ENCODE measurements at places on chromosomes 3 and 15.

DNA sequence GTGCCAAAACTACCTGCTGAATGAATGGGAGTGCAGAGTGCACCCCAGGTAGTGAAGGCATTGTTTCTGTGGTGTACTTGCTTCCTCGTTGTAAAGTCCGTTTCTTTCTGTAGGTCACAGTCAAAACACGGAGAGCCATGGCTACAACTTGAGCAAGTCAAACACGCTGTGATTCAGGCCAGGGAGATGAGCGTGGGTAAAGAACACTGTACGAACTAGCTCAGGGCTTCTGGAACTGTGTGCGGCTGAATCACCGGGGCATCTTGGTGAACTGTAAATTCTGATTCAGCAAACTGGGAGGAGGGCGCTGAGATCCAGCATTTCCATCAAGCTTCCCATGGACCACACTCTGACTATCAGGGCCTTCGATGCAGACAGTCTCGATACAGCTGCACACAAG lies 5.0 kb upstream of the TNK2 start:
- no peak for DNase-seq

- no peak for DNase-seq
Measured at GRCh38 chr3:189712906-189713483, 81.8 kb downstream of the TP63 start.

DNA sequence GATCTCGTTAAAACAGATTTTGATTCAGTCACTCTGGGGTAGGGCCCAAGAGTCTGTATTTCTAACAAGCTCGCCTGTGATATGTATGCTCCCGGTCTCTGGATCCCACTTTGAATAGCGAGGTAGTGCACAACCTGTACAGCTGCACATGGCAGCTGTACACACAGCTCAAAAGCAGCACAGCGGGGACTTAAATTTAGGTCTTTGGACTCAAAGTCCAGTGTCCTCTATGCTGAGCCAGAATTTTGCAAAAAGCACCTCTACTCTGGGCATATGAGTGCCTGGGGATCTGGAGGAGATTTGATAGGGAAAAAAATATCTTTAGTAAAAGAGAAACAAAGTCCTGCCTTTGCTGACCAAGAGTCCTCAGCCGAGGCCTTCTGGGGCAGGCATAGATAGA lies 83.1 kb downstream of the HMG20A start:
- no peak for DNase-seq

DNA sequence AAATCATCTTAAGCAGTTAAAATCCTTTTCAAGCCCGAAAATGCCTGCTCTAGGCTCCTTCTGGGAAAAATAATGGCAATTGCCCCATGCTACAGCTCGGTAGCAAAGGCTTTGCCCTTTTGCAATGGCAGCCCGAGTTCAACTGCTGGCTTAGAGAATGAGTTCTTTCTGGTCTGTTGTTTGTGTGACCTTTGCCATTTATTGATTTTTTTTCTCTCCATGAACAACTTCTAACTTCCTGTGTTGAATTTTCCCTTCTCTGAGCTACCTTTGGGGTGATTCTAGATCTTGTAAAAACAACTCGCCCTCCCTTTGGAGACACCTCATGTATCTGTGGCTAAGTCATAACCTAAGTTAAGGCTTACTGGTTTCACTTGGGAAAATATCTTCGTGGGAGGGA lies 139.3 kb downstream of the PLCH1 start:
- no peak for DNase-seq

- no peak for DNase-seq
Measured at GRCh38 chr3:8491271-8492144, 10.1 kb upstream of the LMCD1 start.

- no peak for DNase-seq
Measured at GRCh38 chr3:149163066-149163465, 33.6 kb downstream of the HPS3 start.

- DNase-seq, result no peak
Measured at GRCh38 chr15:65583701-65584100, 27.2 kb downstream of the INTS14 start.

- DNase-seq, result no peak
Measured at GRCh38 chr3:25854635-25855034, 64.7 kb downstream of the OXSM start.

DNA sequence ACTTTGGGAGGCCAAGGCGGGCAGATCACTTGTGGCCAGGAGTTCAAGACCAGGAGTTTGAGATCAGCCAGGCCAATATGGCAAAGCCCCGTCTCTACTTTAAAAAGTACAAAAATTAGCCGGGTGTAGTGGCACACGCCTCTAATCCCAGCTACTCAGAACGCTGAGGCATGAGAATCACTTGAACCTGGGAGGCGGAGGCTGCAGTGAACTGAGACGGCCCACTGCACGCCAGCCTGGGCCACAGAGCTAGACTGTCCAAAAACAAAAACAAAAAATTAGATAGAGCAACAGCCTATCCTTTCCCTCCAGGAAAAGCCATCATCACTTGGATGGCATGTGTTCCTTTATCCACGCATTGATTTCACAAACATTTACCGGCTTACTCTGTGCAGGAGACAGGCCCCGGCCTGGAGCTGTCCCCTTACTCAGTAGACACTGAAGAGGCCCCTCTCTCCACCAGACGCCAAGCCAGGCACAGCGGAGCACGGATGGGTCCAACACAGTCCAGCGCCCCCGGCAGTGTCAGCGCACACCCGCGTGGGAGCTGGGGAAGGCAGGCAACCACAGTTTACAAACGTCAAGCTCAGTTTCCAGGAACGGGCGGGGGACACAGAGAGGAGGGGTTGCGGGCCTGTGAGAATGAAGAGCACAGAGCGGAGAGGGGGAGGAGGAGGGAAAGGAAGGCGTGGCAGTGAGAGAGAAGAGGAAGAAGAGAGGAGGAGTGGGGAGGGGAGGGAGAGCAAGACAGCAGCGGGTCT lies 3.1 kb downstream of the GP5 start:
- DNase-seq, result peak; percentile 37

GRCh38 chr3:18680758-18681157 lies 255.6 kb upstream of the SATB1 start:
- no peak for DNase-seq

DNA sequence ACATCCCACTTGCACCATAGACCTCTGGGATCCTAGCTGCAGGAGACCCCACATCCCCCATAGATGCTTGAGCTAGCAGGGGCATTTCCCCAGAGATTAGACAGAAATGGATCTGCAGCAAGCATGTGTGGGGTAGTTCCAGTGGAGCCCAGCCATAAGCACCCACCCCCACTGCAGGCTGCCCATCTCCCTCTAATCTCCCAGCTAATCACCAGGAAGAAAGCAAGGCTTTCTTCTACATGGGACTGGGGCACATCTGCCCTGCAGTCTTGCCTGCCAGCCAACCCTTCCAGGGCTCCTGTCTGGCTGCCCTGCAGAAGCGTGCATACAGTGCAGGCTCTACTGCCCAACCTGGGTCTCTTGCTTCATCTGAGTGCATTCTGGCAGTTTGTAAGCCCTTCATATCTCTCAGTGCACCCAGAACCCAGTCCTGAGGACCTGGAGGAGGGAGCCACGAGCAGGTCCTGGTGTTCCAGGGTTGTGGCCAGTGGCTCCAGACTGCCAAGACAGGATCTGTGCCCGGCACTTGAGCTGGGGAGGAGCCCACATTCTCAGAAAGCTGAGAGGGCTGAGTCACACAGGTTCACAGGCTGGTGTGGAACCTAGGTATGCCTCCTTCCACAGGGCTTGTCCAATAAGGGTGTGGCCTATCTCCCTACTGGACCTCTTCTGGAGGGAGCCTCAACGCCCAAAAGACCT lies 49.9 kb upstream of the IGSF11 start:
- no peak for DNase-seq

DNA sequence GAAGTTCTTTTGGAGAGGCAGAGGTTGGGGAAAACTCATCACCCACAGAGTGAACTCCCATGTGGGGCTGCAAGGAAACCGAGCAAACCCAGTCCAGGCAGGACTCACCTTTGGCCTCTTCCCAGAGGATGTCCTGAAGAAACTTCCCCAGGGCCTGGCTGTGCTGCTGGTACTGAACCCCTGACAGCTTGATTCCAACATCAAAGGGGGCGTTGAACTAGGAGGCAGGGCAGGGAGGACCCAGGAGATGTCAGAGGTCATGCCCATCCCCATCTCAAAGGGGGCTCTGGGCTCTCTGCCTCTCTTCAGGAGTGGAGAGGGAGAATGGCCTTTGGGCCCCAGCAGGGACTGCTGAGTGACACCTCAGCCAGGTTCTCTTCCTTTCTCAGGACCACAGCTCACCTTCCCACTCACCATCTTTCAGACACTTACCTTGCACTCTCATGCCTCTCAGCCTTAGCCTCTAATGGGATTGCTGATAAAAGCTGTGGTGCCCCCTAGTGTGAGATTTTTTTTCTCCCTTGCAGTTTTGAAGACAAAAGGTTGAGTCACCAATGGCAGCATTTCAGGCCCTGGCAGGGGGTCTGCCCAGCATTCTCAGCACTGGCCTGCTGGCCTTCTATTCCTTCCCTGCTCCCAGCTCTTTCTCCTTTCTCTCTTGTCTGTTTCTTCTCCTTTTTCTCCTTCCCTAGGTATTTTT lies 6.0 kb downstream of the GHRL start:
- peak; percentile 58 for DNase-seq

GRCh38 chr3:58167431-58168351 lies 43.1 kb downstream of the DNASE1L3 start:
- DNase-seq, result peak; percentile 34

DNA sequence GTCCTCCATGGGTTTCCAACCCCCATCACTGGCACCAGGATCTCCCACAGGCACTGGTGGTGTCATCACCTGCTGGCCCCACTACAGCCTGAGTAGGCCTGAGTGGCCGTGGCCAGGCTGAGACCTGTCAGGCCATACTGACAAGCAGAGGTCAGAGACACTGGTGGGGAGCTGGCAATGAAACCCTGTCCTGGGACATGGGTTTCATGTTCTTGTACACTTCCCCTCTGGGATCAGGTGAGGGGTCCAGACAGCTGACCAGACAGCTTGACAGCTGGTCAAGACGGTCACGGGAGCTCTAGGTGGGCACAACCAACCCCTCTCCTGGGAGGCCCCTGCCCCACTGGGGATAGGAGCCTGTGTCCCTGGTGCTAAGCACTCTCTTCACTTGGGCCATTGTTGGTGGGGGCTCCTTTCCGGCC lies 13.1 kb downstream of the ZBTB47 start:
- DNase-seq, result no peak

GRCh38 chr15:74787251-74788041 lies 5.6 kb downstream of the CSK start:
- DNase-seq, result peak; percentile 46

GRCh38 chr3:40458473-40458872 lies 1.3 kb downstream of the RPL14 start:
- DNase-seq, result no peak

DNA sequence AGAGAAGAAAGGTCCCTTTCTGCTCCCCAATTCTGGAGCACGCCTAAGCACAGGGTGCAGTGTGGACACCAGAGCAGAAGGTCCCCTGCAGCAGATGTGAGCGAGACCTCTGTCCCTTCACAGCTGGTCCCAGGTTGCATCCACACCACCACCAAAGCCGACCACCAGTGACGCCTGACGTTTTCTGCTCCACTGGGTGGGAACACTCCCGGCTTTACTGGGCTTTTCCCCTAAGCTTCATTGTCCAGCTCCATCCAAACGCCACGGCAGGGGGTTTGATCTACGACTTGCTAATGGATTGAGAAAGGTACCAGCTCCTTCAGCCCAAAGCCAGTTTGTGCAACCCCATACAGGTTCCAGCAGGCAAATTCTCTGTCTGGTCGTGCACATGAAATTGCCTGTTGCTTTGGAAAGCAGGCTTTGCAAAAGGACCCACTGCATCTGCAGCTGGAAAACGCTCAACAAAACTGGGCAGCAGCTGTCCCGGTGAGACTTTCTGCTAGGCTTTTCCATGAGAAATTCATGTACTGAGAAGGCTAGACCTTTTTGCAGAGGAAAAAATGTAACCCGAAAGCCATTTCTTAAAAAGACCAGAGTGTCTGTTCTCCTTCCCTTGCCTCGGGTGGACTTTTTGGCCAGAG lies 31.1 kb downstream of the ADAMTS17 start:
- no peak for DNase-seq

GRCh38 chr3:169668072-169668956 lies 4.8 kb upstream of the MECOM start:
- DNase-seq, result peak; percentile 81

GRCh38 chr15:101641129-101641764 lies 10.9 kb downstream of the TM2D3 start:
- no peak for DNase-seq

DNA sequence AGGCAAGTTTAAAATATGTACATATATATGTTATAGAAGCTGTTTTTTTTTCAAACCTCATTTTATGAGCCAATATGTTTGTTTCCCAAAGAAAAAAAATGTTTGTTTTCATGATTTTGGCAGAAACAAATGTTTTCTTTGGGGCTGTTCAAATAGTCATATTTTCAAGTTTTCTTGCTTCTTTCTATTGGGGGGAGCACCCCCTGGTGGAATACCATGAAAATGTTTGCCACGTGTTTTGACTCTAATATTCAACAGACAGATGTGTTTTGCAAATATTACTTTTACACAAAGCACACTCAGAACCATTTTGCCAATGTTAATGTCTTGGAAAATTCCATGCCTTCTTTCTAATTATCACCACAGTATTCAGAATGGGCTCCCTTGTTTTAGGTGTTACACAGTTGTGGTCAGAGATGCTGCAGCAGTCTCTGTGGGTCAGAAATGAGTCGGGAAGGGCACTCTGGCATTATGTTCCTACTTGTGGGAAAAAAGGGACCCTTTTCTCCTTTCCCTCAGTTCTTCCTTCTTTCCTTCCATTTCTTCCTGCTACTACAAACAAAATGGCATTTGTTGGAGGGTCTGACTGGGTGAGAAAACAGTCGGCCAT lies 817.0 kb downstream of the TUSC7 start:
- DNase-seq, result peak; percentile 7

DNA sequence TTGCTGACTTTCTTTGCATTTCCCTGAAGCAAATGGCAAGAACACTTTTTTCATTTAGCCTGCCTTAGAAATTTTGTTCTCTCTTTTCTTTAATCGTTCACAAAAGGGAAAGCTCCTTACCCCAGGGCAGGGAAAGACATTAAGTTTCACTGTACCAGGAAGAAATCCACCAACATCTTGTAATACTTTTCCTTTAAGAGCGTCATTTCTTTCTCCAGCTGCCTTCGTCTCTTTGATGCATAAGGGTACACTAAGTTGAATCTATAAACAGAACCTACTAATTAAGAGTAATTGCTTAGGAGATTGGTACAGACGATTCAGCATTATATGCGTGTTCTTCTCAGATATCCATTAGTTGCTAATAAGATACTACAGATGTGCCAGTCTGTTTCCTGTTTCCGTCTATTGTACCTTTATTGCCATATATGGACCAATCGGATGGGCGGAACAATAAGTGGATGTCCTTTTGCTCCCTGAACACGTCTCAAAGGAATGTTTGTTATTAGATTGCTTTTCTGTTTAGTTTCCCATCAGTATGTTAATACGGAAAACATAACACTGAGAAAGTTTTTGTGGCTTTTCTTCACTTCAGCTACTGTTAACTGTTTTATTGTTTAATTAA lies 276.7 kb upstream of the RARB start:
- no peak for DNase-seq

GRCh38 chr3:146390957-146391356 lies 78.4 kb downstream of the PLSCR2 start:
- DNase-seq, result no peak

All from NCI-H524 (cell line).